Stimulated activated CD8-positive, alpha-beta memory T cell treated with anti-CD3 and anti-CD28 coated beads, Interleukin-7, amount 100 ng/mL, for 1 hour (primary cell): ENCODE measurements at places on chromosomes 7 and 10.

DNA sequence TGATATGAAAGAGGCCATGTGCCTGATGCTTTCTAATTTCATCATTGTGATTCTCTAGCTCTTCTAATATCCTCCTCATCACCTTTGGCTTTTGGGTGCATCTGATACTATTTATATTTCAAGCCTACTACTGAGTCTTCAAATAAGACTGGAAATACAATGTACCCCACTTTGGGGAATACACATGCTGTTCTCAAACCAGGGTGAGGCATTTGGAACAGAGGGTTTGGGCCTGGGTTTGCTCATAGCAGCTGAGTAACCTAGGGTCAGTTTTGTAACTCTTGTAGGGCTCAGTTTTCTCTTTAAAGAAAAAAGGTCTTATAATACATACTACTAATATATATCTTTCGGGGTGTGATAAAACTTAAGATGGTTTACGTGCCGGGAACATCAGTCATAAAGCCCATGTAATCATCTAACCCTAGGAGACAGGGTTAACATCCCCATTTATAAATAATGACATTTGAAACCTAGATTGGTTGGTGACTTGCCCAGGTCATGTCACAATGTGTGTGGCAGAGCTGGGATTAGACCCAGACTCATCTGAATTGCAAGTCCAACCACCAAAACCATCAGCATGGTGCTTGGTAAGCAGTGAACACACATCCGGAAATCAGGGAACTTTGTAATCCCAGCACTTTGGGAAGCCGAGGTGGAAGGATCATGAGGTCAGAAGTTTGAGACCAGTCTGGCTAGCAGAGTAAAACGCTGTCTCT, 23.0 kb downstream of the AKR1B15 start:
- DNase-seq: no peak

- DNase-seq: no peak
Measured at GRCh38 chr10:14605231-14605925, 169.3 kb downstream of the FAM107B start.

GRCh38 chr7:85997515-85997914, 646.2 kb upstream of the GRM3 start:
- DNase-seq: no peak

GRCh38 chr10:71755179-71755879, 18.0 kb downstream of the VSIR start:
- DNase-seq: no peak

DNA sequence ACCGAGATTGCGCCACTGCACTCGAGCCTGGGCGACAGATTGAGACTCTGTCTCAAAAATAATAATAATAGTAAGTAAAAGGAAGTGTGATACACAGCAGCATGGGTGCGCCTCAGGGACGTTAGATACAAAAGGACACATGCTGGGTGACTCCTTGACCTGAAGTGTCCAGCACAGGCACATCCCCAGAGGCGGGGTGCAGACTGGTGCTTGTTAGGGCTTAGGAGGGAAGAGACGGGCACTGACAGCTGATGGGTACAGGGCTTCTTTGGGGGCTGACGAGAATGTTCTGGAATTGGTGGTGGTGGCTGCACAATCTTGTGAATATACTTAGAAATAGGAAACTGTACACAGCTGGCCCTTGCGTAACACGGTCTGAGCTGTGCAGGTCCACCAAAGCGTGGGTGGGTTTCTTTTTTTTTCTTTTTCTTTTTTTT, 61.8 kb upstream of the DNAJB6 start:
- DNase-seq: no peak

DNA sequence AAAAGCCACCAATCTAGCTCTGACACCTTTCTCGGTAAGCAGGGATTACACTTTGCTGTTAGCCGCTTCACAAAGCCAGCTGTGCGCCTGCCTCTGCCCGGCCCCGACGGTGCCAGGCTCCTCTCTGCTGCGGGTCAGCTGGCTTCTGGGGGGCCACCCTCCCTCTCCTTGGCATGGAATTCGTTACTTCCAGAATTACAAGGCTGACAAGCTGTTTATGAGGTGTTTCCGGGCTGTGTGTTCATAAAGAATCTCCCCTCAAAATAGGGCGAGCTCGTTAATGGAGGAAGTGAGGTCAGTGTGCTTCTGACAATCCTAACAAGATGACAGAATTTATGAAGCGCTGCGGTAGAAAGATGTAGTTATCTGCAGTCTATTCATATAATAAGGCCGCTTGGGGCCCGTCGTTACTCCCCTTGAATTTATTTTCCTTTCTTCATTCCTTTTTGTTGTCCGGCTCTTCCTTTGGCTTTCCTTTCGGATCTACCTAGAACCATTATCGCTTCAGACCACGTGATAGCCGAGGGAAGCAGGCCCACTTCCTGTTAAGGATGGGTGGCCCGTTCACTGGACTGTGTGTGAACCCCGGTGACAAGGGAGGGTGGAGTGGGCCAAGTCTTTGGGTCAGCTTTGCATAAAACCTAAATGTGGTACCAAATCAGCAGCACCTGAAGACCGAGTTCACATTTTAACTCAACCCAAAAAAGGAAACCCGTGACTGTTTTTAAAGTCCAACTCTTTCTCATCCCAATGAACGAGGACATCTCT, 273.0 kb upstream of the YAE1 start:
- no peak for DNase-seq

- no peak for DNase-seq
Measured at GRCh38 chr10:118595598-118596425, at the start of gene PRLHR. Gene PRLHR, minus strand, starts transcription at chr10:118595648. Its CDS starts 404 bp downstream, at chr10:118595244.

GRCh38 chr7:52261057-52261456, 774.4 kb upstream of the POM121L12 start:
- DNase-seq: no peak

- DNase-seq: no peak
Measured at GRCh38 chr10:69645296-69646184, 15.5 kb downstream of the FAM241B start.

- no peak for DNase-seq
Measured at GRCh38 chr7:43240565-43240964, 128.1 kb downstream of the HECW1 start.

GRCh38 chr7:5622746-5623145, 158.7 kb downstream of the RNF216 start:
- no peak for DNase-seq

DNA sequence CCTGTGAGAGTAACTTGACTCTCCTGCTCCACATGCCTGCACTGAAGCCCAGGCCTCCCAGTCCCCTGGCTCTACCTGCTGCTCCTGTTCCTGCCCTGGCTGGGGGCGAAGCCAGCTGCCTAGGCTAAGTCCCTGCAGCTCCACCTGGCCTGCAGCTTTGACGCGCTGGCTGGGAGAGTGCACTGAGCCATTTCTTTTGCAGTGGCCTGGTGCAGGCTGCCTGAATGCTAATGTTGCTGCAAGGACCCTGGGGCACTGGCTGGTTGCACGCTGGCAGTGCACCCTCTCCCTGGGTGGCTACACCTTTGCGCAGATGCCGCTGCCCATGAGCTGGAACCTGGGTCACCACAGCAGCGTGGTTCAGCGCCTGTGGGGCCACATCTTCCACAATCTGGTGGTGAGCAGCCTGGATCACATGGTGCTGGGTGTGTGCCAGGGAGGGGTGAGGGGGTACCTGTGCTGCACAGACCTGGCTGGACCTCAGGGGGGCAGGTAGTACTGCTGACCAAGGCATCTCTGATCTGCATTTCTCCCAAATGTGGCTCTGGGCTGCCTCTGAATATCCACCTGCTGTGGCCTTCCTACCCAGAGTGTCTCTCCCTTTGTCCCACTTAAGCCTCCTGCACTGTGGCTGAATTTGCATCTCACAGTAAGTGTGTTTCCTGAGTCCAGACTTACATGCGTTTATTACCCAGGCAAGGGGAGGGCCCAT, 20.0 kb downstream of the IMPDH1 start:
- no peak for DNase-seq
